ENCODE measurements at places on chromosomes 5 and 9. TPM values are rescaled to one million over a fixed set of nuclear protein-coding genes. Genes with fewer than 3 reads are reported as not detected.

DNA sequence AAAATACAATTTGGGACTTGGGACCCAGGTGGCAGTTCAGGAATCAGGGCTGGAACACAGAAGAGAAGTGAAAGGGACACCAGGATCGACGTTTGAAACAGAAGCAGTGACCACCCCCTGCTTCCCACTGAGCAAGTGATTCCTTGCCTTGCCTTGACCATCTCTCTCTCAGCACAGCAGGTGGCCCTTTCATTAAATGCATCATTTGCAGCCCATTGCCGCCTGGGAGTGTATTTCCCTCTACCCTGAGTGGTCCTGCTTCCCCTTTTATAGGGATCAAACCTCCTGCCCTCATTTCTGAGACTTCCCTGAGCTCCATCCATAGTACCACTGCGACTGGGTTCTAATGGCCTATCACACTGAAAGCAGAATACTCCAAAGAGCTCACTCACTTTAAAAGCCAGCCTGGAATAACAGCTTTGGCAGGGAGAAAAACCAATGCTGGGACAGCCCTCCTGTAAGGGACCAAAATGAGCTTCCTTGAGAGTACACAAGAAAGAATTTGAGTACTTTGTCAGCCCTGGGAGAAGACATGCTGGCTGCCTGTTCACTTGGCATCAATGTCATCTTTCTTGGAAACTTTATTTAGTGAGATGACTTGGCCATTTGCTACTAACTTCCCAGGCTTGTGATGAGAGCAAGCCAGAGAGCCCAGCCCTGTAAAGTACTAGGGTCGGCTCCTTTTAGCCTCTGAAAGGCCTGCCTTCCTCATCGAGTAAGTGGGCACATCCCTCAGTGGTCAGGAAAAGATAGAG is 149.7 kb downstream of the SLIT3 start:
- DNase-seq: no peak

Gene NAIF1
- 21.2 TPM for total RNA-seq

DNA sequence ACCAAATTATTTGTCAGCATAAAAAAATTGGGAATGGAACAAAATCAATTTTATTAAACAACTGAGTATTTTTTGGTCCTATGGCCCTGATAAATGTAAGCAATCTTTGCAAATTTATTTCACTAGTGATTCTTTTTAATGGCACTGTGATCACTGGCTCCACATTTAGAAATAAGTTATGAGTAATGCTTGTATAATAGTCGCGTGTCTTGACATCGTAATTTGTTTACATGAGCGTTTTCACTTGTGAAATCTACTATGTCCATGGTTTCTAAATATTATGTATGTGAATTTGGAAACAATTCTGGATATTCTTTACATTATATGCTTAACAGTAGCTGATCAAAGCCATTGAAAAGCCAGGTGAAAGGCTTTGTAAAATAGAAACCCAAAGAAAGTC is 817.5 kb downstream of the EFNA5 start:
- no peak for DNase-seq

- peak; percentile 40 for DNase-seq
Observed at GRCh38 chr9:80664327-80665210, 1024.8 kb downstream of the TLE1 start.

- DNase-seq: no peak
Observed at GRCh38 chr9:121820286-121821005, 169.0 kb downstream of the DAB2IP start.

DNA sequence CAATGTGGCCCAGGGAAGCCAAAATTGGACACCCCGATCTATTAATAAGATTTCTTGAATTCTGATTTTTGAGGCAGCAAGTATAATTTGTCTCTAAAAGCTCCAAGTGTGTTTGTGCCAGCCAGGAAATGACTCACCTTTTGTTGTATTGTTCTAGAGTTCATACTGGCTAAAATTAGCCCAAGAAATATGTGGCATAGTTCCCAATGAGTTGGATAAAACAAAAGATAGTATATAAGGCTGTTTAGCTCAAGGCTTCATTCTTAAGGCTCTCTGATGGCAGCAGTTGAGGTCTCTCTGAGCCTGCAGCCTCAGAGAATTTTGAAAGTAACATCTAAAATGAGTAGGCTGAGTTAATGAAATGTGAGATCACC is 21.6 kb downstream of the HMGXB3 start:
- DNase-seq: peak; percentile 91

Gene TERT
- 10.5 TPM for total RNA-seq

DNA sequence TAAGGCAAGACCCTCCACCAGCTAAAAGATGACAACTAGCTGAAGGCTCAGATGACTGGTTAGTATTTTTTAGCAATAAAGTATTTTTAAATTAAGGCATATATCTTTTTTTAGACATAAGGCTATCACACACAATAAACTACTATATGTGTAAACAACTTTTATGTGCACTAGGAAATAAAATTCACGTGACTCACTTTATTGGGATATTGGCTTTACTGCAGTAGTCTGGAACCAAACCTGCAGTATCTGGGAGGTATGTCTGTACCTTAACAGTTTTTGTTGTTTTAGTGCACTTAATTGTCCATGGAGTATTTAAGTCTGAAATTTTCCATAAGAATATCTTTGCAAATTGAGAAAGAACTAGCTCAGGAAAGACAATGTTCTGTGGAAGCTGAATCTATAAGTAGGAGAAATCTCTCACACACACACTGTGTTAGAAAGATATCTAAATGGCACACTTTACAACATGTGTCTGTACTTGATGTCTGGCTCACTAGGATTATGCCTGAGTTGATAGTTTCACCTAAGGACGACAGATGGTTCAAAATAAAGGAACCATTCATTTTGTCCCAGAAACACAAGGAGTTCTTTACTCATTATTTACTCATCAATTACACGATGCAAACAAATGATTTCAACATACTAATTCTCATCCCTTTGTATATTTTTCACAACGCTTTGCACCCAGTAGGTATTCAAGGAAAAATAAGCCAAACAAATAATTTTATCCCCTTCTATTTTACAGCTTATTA is 4.6 kb downstream of the RAPGEF6 start:
- DNase-seq: no peak

DNA sequence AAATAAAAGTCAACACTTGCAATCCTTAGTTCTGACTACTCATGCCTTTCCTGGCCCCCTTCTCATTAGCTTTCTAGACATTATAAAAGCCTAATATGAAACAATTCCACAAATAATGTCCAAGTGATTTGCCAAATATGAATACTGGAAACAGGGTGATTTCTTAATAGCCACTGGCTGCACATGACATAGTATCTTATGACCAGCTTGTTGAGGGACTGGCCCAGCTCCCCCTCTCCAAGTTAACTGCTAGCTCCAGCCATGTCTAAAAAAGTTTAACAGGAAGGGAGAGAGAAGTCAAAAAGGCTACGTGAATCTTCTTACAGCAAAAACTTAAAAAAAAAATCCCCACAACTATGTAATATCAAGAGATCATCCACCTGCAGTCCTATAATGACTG is 1.5 kb downstream of the CERT1 start:
- peak; percentile 33 for DNase-seq

DNA sequence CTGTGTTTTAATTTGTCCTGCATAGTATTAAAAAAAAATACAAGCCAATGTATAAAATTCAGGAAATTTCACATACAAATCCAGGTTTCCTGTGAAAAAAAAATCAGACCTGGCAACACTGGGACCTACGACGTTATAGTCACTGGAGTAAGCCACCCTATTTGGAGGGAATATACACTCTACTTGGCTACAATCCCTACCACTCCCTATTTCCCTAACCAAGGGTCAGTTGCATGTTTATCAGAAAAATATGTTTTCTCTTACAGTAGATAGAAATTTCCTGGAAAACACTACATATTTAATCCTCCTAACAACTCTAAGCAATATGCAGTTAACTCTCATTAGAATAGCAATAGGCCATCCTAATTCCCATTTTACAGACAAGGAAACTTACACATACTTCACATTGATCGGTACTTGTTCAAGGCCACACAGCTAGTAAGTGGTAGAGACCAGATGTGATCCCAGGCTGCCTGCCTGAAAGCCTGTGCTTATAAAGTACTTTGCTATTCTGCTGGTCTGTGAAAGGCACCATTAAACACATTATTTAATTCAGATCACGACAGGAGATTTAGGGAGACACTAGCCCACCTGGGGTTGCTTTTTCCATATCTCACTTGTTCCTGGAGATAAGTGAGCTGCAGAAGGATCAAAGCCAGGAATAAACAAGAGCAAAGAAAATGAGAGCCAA is 70.8 kb downstream of the MFAP3 start:
- no peak for DNase-seq

- DNase-seq: no peak
Observed at GRCh38 chr9:14179449-14179848, 134.5 kb downstream of the NFIB start.

Gene ENTPD8
- total RNA-seq: not detected

Gene DEPDC1B
- total RNA-seq: 24.9 TPM

Gene ALAD
- total RNA-seq: 11.9 TPM

DNA sequence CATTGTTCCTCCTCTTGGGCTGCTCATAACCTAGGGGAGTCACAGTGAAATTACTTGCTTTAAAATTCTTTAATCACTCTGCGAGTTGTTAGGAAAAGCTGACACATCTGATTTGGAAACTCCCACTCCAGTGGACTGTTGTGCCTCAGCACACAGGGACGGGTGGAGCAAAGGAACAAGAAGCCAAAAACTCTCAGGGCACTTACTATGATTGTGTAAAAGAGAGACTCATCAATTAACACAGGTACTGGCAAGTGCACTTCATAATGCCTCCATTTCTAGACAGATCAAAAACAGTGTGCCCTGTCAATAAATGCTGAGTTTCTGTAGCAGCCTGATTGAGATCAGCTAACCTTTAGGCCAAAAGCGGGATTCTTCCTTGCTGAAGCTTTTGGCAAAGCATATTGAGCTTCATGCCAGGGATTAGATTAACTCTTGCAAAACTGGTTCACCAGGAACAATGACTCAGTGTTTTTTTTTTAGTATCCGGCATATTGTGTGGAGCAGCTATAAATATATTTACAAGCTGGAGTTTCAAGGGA is 55.9 kb downstream of the TMC1 start:
- DNase-seq: peak; percentile 85

GRCh38 chr5:174327317-174327864 is 281.9 kb downstream of the NSG2 start:
- peak; percentile 68 for DNase-seq

- no peak for DNase-seq
Observed at GRCh38 chr5:149177911-149178565, 36.7 kb downstream of the ABLIM3 start.

Measured in HT1080 (cell line).